Esophagus squamous epithelium (tissue), 5 donors: ENCODE measurements at places on chromosomes 16 and 17. TPM values are rescaled to one million over a fixed set of nuclear protein-coding genes. Genes with fewer than 3 reads are reported as not detected.

DNA sequence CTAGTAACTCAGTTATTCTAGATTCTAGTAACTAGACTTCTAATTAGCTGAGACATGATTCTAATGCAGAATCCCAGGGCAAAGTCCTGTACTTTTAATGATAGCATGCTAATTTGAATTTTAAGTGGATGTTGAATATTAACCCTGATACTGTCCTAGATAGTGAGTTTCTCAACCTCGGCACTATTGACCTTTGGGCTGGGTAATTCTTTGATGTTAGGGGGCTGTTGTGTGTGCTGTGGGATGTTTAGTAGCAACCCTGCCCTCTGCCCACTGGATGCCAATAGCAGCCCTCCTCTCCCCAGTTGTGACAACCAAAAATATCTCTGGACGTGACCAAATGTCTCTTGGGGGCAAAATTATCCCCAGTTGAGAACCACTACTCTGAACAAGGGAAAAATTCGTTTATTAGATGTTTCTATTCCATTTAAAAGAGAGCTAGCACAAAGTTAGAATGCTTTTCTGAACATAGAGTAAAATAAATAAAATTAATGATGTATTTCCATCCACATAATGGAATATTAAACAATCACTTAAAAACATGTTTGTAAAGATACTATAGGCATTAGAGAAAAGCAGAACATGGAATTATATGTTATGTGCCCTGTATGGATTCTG, 30.2 kb downstream of the SALL1 start:
- DNase-seq = no peak

- no peak for DNase-seq
Measured at GRCh38 chr16:27154705-27155521, 48.4 kb upstream of the KDM8 start.

DNA sequence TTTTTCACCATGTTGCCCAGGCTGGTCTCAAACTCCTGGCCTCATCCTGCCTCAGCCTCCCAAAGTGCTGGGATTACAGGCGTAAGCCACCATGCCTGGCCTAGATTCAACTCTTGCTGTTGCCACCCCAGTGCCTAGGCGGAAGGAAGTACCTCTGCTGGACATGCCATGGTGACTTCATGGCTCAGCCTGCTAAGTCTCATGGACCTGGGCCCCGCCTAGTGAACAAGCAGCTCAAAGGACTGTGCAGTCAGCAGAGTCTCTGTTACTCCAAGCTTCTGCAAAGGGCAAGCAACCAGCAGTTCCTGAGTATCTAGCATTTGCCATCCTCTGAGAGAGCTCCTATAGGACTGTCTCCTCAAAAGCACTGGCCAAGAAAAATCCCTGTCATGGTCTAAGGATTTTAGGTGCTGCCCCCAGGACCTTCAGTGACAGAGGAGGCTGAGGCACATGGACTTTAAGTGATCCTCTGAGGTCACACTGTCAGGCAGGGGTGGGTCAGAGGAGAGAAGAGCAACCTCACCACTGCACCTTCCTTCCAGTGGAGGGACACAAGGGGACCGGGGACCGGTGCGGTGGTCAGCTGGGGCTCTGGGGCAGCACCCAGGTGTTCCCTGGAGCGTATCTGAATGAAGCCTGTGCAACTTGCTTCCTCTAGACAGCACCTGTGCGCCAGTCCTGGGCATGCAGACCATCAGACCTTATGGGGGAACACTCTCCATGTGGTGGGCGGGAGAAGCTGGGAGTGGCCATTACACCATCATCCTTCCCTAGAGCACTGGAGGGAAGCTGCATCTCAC, 71.3 kb downstream of the IL21R start:
- DNase-seq = no peak

Gene INCA1
- total RNA-seq = not detected

Gene NME1
- total RNA-seq = 138 TPM

- DNase-seq = no peak
Measured at GRCh38 chr17:78272181-78272913, 40.9 kb downstream of the TMEM235 start.

Gene HBM
- not detected for total RNA-seq

DNA sequence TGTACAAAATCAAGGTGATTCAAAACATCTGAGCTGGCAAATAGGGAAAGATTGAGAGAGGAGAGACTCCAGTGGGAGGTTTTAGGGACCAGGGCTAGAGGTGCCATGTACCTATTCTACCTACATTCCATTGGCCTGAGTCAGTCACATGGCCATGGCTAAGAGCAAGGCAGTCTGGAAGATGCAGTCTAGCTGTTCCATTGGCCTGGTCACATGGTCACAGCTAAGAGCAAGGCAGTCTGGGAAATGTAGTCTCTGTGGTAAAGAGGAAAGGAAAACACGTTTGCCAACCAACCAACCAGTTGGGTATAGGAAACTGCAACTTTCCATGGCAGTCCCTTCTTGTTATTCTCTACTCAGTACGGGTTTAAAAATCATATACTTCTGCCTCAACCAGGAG, 369.1 kb downstream of the XYLT1 start:
- DNase-seq = no peak

Gene MEOX1
- 6.1 TPM for total RNA-seq

Gene ITGA3
- 86.3 TPM for total RNA-seq

DNA sequence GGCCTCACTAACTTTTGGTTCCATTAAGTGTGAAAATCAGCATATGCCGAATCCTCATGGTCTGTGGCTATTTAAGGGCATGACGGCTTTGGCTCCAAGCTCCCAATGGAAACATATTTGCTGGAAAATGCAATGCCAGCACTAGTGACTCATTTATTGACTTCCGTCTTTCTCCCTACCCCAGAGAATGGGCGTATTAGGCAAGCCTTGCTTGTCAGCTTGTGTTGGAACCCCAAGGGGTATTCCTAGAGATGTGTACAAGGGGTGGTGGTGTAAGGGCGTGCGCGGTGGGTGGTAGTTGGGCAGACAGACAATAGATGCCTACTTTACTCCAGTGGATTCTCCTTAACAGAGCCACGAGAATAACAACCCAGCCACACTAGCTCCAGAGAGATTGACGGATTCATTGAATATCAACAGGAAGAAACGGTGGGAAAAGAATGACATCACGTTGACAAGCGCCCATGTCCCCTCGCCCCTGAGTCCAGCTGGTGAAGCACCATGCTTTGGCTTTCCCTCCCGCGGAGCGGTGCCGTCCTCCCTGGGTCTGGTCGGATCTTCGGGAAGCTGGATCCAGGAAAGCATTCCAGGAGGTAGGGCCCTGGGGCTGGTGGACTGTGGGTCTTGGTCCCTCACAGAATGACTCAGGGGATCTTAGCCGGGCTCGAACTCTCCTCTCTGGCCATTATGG, 10.3 kb downstream of the CD300LB start:
- DNase-seq = no peak

GRCh38 chr17:81223762-81224130, 981 bp upstream of the CEP131 start:
- no peak for DNase-seq

DNA sequence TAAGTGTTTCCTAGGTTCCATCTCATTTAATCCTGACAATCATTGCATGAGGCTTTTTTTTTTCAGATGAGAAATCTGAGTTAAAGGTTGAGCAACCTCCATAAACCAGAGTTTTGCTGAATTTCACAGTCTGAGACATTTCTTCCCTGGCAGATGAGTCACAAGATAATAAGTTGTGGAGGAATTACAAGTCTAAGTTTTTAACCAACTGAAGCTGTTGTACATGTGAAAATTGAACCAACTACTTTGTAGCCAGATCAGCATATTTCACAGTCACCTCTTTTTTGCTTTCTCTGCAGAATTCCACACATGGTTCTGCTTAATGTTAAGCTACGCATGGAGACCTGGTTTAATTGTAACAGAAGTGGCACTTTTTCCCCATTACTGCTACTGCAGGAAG, 765.6 kb downstream of the CDH11 start:
- no peak for DNase-seq

- DNase-seq = no peak
Measured at GRCh38 chr17:65058593-65058992, 2.1 kb upstream of the GNA13 start.

DNA sequence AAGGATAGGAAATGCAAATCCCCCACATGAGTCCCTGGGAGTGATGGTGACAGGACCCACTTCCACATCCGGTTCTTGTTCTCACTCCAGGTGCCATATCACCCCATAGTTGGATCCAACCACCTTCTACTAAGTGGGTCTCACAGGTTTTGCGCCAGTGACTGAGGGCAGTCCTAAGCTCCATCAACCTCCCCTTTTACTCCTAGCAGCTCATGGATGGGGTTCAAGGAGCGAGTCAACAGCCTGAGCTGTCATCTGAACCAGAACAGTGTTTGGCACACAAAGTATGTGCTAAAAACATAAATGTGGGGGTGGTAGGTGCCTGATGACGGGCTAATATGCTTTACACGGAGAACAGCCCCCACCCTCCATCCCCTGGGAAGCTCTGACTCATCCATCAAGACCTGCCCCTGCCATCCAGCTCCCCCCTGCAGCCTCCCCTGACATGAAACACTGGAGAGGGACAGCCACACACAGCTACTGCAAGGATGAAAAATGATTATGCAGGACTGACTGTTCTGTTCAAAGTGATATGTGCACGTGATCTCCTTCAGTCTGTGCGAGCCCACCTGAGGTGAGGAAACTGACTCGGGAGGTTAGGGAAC, 143.2 kb upstream of the CDH5 start:
- no peak for DNase-seq

Gene APRT
- total RNA-seq = 186 TPM

DNA sequence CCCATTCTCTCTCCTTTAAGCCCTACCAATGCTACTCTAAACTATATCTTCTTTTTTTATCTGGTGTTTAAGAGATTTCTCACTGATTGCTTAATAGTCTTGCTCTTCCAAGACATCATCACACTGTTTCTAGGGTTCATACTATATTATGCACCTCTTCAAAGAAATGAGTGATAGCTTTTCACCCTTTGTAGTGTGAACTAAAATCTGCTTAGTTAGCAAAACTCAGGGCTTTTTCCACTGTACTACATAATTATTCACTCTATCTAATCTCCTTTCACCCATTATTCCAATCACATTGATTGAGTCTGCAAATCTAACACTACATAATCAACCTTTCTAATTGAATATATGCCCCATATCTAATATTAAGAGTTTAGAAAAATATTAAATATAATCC, 456.0 kb upstream of the SOX9 start:
- no peak for DNase-seq

Gene KRT24
- total RNA-seq = 5.5 TPM

Gene KIF2B
- not detected for total RNA-seq

DNA sequence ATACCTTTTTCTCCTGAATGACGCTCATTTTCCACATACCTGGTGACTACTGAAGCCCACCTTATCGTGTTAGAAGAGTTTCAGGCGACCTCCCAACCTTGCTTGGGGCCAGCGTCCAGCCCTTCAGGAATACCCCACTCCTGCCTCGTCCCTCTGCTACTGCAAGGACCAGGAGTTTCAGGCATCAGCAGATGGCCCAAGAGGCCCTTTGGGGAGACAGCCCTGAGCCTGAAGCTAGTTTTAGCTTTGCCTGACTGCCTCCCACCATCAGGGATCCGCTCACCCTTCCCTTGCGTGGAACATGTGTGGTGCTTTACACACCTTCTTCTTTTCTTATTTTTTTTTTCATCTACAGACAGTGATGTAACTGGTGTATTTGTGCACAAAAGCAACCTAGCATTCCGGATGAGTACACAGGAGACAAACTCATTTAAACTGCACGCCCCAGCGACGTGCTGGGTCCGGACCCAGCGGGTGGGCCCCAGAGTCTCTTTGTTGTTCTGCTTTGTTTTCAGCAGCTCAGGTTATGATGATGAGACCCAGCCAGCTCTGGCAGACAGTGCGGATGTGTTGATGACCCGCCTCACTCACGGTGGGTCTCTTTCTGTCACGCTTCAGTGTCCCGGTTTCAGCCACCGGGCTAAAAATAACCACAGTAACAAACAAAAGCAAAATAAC, 242.4 kb downstream of the C16orf95 start:
- no peak for DNase-seq

GRCh38 chr17:67570797-67571196, 146.9 kb upstream of the NOL11 start:
- no peak for DNase-seq

Gene KCNJ18
- 0.49 TPM for total RNA-seq

GRCh38 chr16:50025537-50025931, 509 bp downstream of the CNEP1R1 start:
- DNase-seq = no peak

Gene DNAH3
- 0.57 TPM for total RNA-seq

Gene KCNH4
- total RNA-seq = not detected

Gene CES3
- total RNA-seq = 1.5 TPM
